ENCODE measurements at places on chromosomes 7 and 10.

DNA sequence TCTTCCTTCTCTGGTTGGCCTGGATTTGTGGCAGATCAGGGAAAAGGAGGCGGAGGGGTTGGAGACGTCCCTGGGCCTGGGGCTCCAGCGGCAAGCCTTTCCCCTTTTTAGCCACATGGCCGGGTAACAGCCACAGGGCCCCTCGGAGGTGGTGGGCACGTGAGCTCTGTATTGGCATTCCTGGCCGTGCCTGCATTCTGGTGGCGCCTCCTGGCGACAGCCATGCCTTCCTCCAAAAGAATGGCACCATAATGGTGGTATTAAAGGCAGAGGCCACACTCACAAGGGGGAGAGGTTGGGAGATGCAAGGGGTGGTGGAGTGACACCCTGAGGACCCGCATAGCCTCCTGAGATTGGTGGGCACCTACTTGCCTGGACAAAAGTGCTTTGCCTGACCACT lies 3.0 kb upstream of the AQP1 start:
- no peak for DNase-seq

DNA sequence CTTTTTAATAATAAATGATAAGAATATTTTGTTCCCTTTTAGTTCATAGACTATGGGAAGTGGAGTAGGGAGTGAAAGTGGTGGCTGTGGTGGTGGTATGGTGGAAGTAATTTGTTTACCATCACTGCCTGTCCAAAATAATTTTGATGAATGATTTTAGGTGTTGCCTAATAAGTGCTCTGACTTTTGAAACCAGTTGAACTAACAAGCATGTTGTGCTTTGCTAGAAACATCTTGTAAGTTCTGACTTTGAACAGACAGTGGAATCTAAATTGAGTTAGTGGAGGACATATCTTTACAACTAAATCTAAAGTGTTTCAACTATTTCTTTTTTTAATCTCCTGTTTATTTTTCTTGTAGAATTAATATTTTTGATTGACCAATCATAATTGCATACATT lies 49.7 kb downstream of the ZEB1 start:
- DNase-seq = no peak

GRCh38 chr7:55478700-55479099 lies 93.6 kb downstream of the VOPP1 start:
- DNase-seq = no peak

DNA sequence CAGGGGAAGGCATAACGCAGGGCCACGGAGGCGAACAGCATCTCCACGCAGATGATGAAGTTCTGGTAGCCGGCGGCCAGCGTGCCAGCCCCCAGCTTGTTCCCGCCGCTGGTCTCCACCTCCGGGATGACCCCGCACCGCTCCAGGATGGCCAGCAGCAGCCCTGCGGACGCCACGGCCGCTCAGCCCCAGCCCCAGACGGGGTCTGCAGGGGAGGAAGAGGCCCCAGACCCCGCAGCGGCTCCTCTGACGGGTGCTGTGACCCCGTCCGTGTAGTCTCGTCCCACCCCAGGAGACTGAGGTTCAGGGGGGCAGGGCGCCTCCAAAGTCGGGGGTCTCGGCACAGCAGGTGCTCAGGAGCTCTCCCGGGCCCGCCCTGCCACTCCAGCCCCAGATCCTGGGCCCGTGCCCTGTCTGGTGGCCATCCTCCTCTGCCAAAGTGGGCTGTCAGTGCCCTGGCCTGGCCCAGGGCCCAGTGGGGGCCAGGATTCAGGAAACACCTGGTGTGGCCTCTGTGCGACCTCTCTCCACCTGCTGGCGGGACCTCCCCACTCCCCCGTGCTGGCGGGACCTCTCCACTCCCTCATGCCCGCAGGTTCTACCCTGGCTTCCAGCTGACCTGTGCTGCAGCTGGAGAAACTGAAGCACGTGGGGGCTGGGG lies 8.1 kb downstream of the TMEM184A start:
- no peak for DNase-seq

- no peak for DNase-seq
Measured at GRCh38 chr10:47028466-47028865, 117.2 kb downstream of the PTPN20 start.

- no peak for DNase-seq
Measured at GRCh38 chr7:55409482-55410225, 44.5 kb downstream of the LANCL2 start.

DNA sequence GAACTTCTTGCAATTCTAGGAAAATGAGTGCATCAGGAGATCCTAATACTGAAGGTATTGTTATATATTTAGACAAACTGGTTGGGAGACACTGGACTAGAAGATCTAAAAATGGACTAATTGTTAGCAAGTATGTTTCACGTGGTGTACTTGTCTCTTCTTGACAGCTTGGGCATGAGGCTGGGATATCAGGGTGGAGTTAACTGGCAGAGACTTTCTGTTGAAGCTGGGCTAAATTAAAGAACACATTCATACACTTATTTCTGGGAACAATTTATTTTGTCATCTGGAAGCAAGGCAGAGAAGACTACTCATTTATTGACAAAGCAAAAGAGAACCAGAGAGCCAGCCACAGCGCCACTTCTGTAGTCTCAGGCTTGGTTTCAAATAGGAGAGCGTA lies 25.9 kb downstream of the TYW1 start:
- no peak for DNase-seq

- no peak for DNase-seq
Measured at GRCh38 chr10:6347391-6347951, 144.7 kb downstream of the PFKFB3 start.

GRCh38 chr7:50774319-50774718 lies 8.4 kb downstream of the GRB10 start:
- no peak for DNase-seq

DNA sequence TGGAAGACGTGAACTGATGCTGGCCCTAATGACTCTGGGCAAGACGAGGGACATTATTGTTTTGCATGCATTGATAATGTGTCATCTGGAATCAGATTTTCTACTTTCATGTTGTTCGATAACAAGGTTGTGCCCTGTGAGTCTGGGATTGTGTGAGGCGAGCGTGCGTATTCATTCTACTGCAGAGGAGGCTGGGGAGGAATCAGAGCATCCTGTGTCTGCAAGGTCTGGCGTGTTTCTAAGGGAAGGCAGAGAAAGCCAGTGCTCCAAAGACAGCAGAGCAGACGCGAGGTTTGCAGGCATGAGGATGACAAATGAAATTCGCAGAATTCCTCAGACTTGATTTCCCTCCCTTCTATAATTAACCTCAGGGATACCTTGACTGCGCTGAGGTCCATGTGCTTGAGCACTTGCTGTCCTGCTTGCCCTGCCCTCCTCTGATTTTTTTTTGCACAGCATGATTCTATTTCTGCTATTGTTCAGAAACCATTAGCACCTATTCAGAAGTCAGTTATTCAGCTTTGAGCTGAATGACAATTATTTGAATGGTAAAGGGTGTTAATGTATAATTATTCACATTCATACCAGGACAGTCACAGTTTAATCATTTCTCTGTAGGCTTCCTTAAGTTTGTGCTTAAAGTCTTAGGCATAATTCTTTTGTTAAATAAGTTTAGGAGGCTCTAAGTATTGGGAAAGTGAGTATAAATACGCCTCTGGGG lies 233.6 kb downstream of the EBF3 start:
- DNase-seq = no peak

GRCh38 chr7:80997841-80998240 lies 79.0 kb upstream of the SEMA3C start:
- no peak for DNase-seq

- DNase-seq = no peak
Measured at GRCh38 chr7:37706804-37707203, 23.2 kb downstream of the GPR141 start.

All from SIG-M5 (cell line).